Lower lobe of right lung (tissue), 2 donors: ENCODE measurements at places on chromosomes 16 and 17. TPM values are rescaled to one million over a fixed set of nuclear protein-coding genes. Genes with fewer than 3 reads are reported as not detected.

VTN gene
- total RNA-seq = 1.3 TPM

GNG13 gene
- total RNA-seq = not detected

LDHD gene
- 13.2 TPM for total RNA-seq

TBC1D3D gene
- total RNA-seq = 0.92 TPM

GRCh38 chr17:43909537-43910231 lies 2.3 kb upstream of the MPP2 start:
- H3K27ac ChIP-seq = no peak overlapping the region
- H3K4me1 ChIP-seq = peaks cover 28% of the 10 kb centered on the region
- no peak for DNase-seq
- peaks cover 47% of the 10 kb centered on the region for H3K27me3 ChIP-seq

DNA sequence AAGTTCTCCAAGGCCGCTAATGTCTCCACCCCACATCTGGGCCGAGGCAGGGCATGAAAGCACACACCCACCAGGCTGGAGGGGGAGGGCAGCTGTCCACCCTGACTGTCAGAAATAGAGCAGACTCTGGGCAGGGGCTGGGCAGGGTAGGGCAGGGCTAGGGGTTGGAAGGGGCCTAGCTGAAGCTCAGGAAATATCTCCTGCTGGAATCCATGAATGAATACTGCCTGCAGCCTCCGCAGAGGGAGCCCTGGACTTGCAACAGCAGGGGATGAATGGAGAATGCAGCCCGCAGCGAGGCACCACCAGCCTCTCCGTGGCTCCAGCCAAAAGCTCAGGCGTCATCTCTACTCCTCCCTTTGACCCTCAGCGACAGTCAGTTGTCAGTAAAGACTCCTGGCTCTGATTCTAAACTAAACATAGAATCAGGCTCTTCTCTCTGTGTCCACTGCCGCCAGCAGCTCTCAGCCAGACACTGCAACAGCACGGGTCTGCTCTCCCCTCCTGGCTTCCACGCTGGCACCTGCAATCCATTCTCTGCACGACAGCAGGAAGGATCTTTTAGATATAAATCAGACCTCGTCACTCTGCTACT lies 23.9 kb upstream of the NGFR start:
- H3K27ac ChIP-seq = no peak overlapping the region
- H3K36me3 ChIP-seq = no peaks in the 10 kb centered on the region
- H3K27me3 ChIP-seq = peaks cover 58% of the 10 kb centered on the region
- H3K4me3 ChIP-seq = no peak overlapping the region

DNA sequence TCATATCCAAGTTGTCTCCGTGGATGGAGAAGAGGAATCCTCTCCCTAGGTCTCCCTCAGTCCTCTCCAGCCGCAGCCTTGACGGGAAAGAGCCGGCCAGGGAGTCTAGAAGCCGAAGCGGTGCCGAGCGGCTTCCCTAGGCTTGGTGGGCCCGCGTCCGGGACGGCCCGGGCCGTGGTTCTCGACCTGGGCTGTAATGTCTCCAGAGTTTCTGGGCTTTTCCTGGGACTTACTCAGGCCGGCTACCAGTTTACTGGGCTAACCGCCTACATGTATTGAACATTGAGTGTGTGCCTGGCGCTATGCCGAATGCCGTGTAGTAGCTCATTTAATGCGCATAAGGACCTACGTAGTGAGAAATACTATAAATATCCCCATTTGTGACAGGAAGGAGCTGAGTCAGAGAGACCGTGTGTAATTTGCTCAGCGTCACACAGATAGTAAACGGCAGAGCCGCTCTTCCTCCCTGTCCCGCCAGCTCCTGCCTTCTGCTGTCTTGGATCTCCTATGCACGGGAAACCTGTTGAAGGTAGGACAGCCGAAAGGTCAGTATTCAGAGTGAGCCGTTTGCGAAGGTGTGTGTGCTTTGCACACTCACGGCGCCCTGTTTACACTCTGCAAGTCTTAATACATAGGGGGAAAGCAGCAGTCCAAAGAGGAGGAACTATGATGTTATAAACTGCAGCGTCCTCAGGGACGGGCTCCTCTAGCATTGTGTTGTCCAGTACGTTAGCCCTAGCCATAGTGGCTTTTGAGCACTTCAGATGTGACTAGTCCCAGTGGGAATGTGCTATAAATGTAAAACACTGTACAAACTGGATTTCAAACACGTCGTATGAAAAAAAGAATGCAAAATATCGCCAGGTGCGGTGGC lies 723 bp upstream of the SPAG5 start:
- peak overlapping the region; percentile 62 for H3K4me3 ChIP-seq
- peak overlapping the region; percentile 90 for H3K27ac ChIP-seq
- H3K4me1 ChIP-seq = peaks cover 16% of the 10 kb centered on the region
- no peaks in the 10 kb centered on the region for H3K27me3 ChIP-seq

DNA sequence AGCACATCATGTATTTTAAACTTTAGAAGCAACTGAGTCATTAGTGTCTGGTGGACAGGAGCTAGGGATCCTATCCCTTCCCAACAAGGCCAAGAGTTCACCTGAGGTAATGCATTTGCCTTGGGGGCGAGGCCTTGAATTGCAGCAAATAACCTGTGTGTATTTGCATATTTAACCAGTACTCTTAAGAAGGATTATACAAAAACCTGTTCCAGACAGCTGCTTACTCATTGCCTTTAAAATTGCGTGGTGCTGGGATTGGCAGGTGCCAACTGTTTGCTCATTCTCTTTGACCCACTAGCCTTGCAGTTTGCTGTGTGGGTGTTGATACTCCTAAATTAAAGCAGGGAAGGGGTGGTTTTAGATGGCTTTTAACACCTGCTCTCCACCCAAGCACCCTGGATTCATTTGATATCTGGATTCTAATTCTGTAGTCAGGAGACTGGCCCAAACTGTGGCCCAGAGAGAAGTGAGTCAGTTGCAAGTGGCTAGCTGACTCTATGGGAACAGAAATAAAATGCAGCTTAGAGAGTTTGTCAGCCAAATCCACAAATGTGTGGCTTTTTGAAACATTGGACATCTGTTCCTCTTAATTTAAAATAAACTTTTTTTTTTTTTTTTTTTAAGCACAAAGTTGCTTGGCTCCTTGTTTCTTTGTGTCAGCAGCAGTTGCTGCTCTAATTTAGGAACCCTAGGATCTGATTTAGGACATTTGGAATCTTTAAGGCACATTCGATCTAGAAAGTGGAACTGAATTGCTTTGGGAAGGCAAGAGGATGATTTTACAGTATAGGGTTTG lies 46.9 kb downstream of the TUBD1 start:
- peak overlapping the region; percentile 84 for H3K27ac ChIP-seq
- H3K27me3 ChIP-seq = no peaks in the 10 kb centered on the region
- H3K36me3 ChIP-seq = peaks cover 4% of the 10 kb centered on the region
- peak overlapping the region; percentile 1 for H3K4me3 ChIP-seq
- peaks cover 79% of the 10 kb centered on the region for H3K4me1 ChIP-seq

DNA sequence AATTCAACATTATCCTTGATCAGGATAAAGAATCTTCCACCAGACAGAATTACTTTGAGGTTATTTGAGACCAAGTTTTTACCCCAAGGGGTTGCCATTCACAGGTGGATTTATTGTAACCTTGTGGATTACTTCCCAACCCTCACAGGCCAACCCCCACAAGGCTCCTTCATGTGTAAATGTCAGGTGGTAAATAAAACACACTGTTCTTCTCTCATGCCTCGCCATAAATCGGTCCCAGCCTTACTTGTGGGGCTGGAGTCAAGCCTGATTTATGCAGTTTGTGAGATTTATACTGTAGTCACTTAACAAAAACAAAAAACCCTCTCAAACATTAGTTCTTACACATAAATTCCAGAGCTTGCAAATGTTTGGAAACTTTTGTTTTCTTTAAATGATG lies 98.6 kb upstream of the IRX3 start:
- H3K4me3 ChIP-seq = no peak overlapping the region
- H3K36me3 ChIP-seq = no peaks in the 10 kb centered on the region
- H3K27me3 ChIP-seq = no peaks in the 10 kb centered on the region
- no peak for DNase-seq

DNA sequence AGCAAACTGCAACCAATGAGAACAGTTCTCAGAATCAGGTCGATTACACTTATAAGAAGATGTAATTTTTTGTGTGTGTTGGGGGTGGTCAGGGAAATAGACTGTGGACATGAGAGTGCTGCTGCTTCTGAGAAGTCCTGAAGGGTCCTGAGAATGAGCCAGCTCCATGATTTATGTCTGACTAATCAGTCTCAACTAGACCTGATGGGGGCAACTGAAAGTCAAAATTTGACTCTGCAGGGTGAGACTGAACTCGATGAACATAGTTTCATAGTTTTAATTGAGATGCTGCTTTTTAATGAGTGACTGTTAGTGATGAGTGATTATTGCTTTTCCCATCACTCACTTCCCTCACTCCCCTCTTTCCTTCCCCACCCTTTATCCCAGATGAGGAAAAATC lies 37.3 kb downstream of the SMARCE1 start:
- no peaks in the 10 kb centered on the region for H3K36me3 ChIP-seq
- H3K27me3 ChIP-seq = no peaks in the 10 kb centered on the region
- H3K4me3 ChIP-seq = no peak overlapping the region
- peaks cover 31% of the 10 kb centered on the region for H3K4me1 ChIP-seq
- H3K27ac ChIP-seq = no peak overlapping the region

DNA sequence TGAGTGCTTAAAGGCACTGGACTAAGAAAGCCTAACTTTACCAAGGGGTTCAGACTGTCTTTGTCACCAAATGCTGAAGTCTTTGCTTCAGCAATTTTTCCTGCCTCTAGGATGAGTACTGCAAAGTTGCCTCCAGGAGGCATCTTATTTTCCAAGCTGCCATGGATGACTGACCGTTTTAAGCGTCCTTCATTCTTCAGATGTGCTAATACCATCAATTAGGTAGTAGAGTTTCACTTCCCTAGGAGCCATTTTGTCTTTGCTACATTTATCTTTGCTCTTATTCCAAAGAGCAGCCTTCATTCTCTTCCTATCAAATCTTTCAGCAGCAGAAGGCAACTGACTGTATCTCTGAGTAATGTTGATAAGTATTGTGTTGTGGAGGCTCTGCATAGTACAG lies 440.1 kb downstream of the CDH13 start:
- H3K36me3 ChIP-seq = no peaks in the 10 kb centered on the region
- H3K27me3 ChIP-seq = no peaks in the 10 kb centered on the region
- DNase-seq = no peak
